ENCODE measurements at places on chromosomes 2 and 18. TPM values are rescaled to one million over a fixed set of nuclear protein-coding genes. Genes with fewer than 3 reads are reported as not detected.

Gene RESP18
- not detected for total RNA-seq

Gene ALPI
- total RNA-seq, result not detected

Gene CASP10
- total RNA-seq, result 50.4 TPM

Gene EMX1
- total RNA-seq, result not detected

Gene PTPRM
- 59.0 TPM for total RNA-seq

Gene EFHD1
- total RNA-seq, result not detected

Gene FTCDNL1
- 0.73 TPM for total RNA-seq

Gene IL36G
- not detected for total RNA-seq

Gene RTKN
- total RNA-seq, result 6.1 TPM

Gene GIGYF2
- total RNA-seq, result 65.4 TPM

Gene RGPD3
- 0.20 TPM for total RNA-seq

Gene GAREM2
- total RNA-seq, result 0.92 TPM

Gene CDK15
- total RNA-seq, result not detected

Gene MALL
- total RNA-seq, result 72.2 TPM

Gene STARD6
- 0.33 TPM for total RNA-seq

Gene LINC00305
- total RNA-seq, result not detected

Gene NAT8
- total RNA-seq, result not detected

Gene DSC1
- not detected for total RNA-seq

Gene UGT1A10
- not detected for total RNA-seq

Gene MAP3K2
- 16.9 TPM for total RNA-seq

Gene HMSD
- total RNA-seq, result not detected

Gene SPATA3
- total RNA-seq, result not detected

Gene PRSS56
- not detected for total RNA-seq

Gene ATOH8
- total RNA-seq, result 23.8 TPM

Gene GAD1
- total RNA-seq, result 0.13 TPM

Gene TSPYL6
- not detected for total RNA-seq

Gene CUL3
- 62.7 TPM for total RNA-seq

Gene DNER
- 0.07 TPM for total RNA-seq

Gene STAT4
- 0.13 TPM for total RNA-seq

Gene SNORC
- total RNA-seq, result 0.26 TPM

Gene C2orf78
- total RNA-seq, result not detected

Gene AMER3
- total RNA-seq, result not detected

Gene ACVR1C
- 0.07 TPM for total RNA-seq

Gene RNF144A
- total RNA-seq, result 2.5 TPM

Gene PLEK
- total RNA-seq, result 0.11 TPM

Gene C2orf80
- not detected for total RNA-seq

Gene IL18R1
- total RNA-seq, result 3.7 TPM

Gene CTAGE1
- not detected for total RNA-seq

Gene EVA1A
- 149 TPM for total RNA-seq

Gene HOXD11
- total RNA-seq, result not detected

Measured in pulmonary artery endothelial cell (primary cell).